Stimulated activated CD8-positive, alpha-beta memory T cell treated with anti-CD3 and anti-CD28 coated beads, Interleukin-15, amount 100 ng/mL, for 4 hours (primary cell): ENCODE measurements at places on chromosomes 16 and 17.

DNA sequence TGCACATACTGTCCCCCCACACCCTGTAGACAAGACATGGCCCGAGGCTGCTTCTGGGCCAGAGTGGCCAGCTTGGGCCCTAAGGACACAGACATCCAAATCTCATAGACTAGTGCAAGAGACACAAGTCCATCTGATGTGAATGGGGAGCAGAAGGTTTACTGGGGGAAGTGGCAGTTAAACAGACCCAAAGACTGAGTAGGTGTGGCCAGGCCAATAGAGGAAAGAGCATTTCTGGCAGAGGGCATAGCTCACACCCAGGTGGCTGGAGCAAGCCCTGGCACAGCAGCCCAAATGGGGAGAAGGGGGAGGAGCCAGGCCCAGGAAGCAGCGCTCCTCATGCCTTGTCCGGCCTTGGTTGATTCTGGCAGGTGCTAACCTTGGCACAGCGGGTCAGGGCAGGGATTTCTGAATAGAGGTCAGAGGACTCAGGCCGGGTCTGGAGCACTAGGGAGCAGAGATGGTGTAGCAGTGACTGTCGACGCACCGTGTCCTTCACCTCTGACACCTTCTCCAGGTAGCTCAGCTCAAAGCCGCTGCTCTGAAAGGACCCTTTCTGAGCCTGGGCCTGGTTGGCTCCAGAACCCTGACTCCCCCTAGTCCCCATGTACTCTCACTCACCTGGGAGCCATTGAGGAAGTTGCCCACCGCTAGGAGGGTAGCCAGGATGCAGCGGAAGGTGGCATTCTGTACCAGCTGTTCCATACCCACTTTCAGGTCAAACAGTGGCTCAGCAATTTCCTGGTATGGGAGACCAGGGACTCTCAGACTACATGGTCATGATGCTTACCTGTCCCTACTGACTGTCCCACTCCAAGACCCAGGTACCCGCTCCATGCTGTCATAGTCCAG is 4.1 kb downstream of the TMEM208 start:
- DNase-seq = no peak

DNA sequence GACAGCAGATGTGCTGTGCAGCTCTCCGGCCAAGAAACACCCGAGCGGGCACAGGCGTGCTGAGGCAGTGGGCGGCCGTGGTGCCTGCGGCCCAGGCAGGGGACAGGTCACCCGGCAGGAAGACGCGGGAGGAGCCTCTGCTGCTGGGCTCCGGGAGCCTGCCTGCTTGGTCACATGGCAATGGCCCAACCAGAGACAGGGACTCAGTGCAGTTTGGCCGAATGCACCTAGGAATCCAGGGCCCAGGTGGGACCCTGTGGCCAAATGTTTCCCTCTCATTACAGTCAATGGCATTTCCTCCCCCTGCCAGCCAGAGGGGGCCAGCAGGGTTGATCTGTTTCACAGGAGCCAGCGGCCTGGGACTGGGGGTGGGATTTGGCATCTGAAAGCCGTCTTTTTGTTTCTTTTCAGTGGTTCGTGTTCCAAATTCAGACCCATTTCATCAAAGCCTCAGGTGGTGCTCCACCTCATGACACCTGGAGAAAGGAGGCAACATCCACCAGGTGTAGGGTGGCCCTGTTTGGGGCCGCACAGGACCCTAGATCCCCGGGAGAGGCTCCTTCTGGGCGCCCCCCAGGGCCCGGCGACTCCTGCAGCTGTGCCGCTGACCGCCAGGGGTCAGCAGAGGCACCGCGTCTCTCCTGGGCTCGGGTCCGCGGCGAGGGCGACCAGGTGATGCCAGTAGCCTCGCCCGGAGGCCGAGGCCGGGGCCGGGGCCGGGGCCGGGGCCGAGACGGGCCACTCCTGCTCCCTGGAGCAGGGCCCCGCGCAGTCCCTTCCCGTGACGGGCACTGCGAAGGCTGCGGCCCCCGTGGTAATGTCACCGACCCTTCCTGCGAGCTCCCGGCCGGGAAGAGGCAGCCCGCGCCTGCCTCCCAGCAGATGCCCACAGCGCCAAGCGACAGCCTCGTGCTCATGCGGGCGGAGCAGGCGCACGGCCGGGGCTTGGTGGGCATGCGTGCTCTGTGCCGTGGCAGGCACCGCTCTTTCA is 118.5 kb downstream of the C16orf78 start:
- no peak for DNase-seq

- DNase-seq = no peak
Measured at GRCh38 chr16:119835-120491, 18.5 kb downstream of the NPRL3 start.

DNA sequence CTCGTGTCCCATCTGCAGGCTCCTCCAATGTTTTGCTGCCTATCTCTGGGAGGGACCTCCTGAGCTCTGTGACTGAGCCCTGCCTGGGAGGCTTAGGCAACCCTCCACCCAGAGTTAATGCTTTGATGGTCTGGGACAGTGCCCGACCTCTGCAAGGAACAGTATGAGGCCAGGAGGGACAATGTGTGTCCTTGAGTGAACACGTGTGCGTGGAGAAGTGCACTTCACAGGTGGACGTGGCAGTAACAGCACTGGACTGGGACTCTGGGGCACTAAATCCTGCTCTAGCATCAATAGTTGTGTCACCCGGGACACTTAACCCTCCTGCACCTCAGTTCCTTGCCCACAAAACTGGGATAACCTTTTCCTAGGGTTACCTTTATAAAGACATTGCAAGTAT is 4.6 kb downstream of the UBTF start:
- DNase-seq = no peak

- no peak for DNase-seq
Measured at GRCh38 chr17:50536683-50537646, 4.4 kb downstream of the EPN3 start.

DNA sequence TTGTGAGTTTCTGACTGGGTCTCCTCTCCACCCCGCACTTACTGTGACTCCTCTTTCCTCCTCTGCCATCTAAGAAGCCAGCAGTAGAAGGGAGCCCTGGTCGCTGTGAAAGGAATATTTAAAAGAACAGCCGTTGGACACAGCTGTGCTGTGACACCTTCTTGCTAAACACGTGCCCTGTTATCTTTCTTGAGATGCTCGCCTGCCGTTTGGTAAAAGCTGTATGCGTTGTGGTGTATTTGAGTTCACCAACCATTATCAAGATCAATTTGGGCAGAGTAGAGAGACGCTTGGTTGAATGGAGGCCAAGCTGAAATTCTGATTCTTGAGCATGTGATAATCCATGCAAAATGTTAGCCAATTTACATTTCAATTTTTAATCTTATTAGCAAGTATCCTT is 3.8 kb downstream of the GID4 start:
- no peak for DNase-seq

GRCh38 chr16:56265746-56266145 is 74.5 kb downstream of the GNAO1 start:
- DNase-seq = no peak

DNA sequence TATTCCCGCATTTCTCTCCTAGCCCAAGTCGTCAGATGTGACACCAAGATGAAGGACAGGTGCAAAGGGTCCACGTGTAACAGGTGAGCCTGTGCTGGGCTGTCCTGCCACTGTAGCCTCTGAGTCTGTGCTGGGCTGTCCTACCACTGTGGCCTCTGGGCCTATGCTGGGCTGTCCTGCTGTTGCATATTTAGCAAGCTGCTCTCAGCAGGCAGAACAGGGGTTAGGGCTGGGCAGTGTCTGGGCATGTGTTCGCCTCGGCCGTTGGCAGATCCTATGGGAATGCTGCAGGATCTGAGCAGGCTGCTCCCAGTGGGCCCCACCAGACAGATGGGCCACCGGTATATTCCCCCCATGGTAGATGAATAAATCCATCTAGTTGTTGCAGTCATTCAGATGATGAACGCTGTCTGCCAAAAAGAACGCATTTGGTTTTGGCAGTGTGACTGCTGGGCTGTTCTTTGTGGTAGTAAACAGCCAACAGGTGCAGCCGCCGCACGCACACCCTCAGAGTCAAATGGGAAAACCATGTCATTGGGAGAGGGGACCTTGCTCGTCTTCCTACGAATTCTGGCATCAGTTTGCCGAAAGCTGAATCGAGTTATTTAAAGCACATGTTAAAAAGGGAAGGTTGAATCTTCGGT is 49.2 kb downstream of the CRISPLD2 start:
- DNase-seq = no peak

GRCh38 chr16:14121872-14122271 is 50.8 kb downstream of the MRTFB start:
- DNase-seq = no peak

GRCh38 chr16:24149102-24149501 is 107.0 kb upstream of the CACNG3 start:
- no peak for DNase-seq

- DNase-seq = no peak
Measured at GRCh38 chr16:68128577-68129305, 43.6 kb downstream of the NFATC3 start.

DNA sequence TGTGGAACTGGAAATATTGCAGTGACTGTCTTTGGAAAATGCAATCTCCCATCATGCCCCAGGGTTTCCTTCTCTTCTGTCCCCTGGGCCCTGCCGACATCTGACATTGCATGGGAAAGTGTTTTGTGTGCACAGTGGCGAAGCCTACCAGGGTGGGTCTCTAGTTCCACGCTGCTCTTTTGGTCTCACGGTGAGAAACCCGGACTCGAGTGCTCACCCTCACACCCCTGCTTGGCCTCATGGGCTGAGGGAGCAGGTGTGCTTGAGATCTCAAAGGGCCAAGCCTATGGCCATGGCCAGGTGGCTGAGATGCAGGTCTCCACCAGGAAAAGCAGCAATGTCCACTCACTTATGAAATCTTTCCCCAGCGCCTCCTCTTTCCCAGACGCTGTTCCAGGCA is 32.0 kb downstream of the SPNS3 start:
- no peak for DNase-seq

GRCh38 chr17:28579526-28579925 is 2.8 kb upstream of the ALDOC start:
- no peak for DNase-seq

- DNase-seq = no peak
Measured at GRCh38 chr17:5558815-5559785, 25.2 kb downstream of the NLRP1 start.

- DNase-seq = no peak
Measured at GRCh38 chr16:9807302-9807701, 374.9 kb downstream of the GRIN2A start.

DNA sequence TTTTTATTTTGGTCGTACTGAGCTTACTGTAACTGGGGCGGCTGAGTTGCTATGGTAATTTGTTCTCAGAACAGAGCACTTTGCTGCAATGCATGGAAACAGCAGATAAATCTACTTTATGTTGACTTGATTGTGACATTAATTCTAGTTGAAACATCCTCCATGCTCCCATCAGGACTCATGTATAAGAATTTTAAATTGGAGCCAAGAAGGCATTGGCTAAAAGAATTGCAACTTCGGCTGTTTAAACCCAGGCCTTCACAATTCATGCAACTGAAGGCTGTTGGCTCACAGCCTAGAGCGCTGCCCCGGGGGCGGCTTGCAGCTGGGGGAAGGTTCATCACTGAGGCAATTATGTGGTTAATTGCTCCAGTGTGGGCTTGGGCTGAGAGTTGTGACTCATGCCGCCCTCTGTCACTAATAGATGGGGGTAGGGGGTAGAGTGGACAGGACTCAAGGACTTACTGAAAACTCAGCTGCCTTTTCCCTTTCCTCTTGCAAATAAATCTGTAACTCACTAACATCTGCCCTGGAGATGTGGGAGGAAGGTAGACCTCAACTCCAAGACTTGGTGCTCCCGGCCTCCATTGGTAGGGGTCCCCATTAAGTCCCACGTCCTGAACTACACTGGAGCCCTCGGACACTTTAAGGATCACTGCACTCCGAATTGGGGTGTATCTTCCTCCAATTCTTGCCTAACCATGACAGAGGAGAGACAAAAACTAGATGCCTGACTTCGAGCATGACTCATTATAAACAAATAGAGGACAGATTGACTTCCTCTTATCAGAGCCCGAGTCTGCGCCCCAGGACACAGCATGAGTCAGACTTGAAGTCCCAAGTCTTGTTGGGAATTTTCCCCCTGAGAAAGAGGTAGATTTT is 37.5 kb downstream of the ERCC4 start:
- no peak for DNase-seq

GRCh38 chr16:89370081-89370511 is 120.3 kb downstream of the ANKRD11 start:
- no peak for DNase-seq

DNA sequence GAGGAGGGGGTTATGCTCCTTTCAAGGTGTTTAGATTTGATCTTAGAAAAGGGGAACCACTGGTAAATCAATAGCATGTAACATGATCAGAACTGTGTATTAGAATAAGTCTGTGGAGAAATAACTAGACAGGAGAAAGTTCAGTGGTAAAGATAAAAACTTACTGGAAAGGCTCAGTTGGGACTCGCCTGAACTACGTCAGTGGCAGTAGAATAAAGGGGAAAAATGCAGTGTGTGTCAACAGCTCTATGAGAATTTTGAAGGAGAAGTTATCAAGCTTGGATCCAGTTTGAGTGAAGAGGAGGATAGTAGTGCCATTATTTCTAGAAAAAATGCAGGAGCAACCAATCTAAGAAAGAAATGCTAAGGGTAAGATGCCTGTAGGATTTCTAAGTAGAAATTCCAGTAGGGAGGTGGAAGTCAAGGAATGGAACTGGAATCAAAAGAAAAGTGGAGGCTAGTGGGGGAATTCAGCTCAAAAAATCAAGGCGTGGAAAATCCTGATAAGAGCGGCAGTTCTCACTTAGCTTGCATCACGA is 48.2 kb downstream of the USP31 start:
- DNase-seq = no peak

- no peak for DNase-seq
Measured at GRCh38 chr16:53043428-53043831, 9.3 kb downstream of the CHD9NB start.

GRCh38 chr17:48357779-48358602 is 72.0 kb downstream of the SKAP1 start:
- no peak for DNase-seq

DNA sequence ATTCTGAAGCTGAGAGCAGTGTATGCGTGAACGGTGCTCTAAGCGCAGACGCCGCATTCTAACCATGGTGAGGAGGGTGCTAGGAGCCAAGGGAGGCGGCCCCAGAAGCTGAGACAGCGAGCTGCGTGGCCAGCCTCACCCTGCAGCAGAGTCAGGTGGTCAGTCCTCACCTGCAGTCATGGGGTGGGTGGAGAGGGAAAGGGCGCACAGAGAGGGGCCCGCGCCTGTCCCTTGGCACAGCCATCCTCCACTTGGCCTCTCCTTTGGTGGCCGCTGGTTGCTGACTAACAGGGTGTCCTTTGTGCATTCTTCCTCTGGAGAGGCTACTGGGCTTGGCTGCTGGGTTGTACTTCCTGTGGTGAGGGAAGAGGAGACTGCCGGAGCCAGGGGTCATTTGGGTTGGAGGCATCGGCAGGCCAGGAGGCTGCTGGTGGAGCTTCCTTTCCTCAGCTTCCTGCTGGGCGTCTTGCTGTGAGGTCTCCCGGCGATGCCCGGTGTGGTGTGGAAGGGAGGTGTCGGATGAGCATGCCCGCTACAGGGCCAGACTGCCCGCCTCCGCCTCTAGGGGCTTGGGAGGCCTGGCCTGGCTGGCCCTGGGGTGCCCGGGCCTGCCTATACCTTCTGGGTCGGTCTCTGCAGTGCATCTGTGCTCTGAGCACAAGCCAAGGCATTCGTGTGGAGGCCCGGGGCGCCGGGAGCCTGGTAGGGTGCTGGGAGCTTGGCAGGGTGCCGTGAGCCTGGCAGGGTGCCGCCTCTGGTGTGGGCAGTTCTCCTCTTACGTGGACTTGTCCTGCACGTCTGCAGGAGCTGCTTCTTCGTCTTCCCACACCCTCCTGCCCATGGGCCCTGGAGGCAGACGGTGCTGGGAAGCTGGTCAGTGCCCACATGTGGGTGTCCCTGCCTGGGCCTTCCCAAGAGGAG is 17.4 kb downstream of the RNF213 start:
- DNase-seq = no peak
